ENCODE measurements at places on chromosomes 13 and 19.

GRCh38 chr19:17487284-17488121, 17.2 kb downstream of the SLC27A1 start:
- no peak for DNase-seq

DNA sequence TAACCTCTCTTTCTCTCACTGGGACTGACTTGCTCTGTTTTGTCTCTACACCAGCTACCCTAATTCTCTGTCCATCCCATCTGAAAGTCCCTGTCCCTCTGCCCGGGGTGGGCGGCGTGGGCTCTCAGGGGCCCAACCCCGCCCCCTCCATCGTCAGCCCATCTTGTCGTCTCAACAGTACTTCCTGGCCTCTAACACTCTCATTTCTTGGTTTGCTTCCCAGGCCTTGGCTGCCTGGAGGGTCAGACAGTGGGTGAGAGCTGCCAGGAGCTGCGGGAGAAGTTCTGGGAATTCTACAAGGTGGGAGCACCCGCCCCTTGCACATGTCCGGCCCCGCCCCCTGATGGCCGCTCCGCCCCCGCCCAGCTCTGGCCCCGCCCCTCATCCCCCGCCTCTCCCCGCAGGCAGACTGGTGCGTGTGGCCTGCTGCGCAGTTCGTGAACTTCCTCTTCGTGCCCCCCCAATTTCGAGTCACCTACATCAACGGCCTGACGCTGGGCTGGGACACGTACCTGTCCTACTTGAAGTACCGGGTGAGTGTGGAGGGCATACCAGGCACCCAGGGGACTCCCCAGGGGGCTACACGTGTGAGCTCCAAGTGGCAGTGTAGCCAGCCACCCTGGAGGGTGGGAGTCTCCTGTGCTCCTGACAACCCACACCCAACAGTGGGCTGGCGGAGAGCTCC, 1.7 kb downstream of the MPV17L2 start:
- no peak for DNase-seq

DNA sequence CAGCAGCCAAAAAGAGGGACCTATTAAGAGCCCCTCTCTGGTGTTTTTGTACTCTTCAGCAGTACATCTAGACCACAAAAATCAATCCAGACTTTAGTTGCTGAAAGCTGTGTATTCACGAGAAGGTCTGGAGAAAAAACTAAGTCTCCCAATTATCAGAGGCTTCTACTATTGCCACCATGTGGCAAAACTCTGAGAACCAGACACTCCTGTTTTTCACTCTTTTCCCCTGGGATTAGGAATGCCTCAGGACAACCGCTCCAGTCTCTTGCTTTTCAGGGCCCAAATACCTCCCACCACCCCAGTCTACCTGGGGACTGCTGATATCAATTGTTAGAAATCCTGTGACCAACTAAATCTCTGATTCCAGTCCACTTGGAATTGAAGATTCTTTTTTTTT, 30.1 kb upstream of the OBI1 start:
- DNase-seq, result no peak

DNA sequence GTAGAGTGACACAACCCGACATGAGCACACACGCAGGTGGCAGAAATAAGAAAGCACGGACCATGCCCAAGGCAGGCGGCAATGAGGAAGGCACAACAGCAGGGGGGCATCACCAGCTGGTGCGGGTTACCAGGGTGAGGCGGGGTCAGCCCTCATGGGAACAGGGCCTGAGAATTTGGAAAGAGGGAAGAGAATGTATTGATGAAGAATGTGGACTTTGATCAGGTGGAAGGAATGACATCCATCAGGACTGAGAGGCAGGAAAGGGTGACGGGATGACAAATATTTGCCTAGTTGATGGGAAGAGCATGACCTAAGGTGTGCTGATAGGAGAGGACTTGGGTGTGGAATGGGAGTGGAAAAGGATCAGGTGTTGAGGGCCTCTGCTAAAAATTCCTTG, 177.5 kb downstream of the ABCC4 start:
- no peak for DNase-seq

GRCh38 chr13:40388617-40389016, 277.8 kb downstream of the FOXO1 start:
- no peak for DNase-seq

GRCh38 chr13:54928071-54928470, 1899.5 kb downstream of the OLFM4 start:
- DNase-seq, result no peak

DNA sequence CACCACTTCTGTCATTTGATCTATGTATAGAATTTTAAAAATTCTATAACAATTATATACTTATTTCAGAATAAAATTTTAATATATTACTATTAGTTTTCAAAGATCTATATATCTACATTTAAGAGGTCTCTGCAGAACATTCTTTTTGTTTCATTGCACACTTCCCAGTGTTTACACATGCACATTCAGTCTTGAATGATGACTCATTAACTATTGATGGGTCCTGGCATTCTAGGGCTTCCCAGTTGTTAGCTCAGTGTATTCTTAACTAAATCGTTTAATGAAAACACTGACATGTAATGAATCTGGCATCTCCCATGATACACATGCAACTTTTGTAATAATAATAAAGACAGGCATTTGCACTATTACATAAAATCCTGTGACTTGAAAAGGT, 324.6 kb downstream of the KLF12 start:
- DNase-seq, result no peak

DNA sequence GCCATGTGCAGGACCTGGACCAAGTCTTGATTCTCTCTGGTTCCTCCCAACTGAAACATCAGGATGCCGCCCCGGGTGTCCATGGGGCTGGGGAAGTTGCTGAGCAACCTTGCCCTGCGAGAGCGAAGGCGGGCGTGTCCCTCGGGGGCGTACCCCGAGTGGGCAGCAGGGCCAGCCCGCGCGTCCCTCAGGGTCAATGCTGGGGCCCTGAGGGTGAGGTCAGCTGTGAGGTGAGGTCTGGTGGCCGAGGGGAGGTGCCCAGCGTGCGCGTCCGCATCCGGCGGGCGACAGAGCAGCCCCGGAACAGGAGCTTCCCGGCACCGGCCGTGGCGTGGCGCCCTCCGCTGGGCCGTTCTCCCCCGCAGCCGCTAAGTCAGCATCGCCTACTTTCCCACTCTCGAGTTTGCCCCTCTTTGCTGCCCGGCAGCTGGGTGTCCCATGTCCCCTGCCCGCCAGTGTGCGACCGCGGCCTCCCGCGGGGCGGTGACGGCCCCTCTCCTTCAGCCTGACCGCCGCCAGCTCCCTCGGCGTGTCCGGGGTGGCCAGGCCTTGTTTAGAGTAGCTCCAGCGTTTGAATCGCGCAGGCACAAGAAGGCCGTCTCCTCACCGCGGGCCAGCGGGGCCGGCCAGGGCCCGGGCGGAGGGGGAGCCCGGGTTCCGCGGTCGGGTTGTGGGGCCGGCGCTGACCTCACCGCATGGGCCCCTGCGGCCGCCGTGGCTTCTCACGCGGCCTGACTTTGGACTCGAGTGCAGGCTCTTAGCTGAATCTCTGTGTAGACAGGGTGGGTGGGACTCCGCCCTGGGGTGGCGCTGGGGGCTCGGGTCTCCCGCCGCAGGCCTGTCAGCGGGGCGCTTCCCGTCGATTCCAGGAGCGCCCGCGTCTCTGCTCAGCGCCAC, 33.0 kb downstream of the GJA3 start:
- no peak for DNase-seq

DNA sequence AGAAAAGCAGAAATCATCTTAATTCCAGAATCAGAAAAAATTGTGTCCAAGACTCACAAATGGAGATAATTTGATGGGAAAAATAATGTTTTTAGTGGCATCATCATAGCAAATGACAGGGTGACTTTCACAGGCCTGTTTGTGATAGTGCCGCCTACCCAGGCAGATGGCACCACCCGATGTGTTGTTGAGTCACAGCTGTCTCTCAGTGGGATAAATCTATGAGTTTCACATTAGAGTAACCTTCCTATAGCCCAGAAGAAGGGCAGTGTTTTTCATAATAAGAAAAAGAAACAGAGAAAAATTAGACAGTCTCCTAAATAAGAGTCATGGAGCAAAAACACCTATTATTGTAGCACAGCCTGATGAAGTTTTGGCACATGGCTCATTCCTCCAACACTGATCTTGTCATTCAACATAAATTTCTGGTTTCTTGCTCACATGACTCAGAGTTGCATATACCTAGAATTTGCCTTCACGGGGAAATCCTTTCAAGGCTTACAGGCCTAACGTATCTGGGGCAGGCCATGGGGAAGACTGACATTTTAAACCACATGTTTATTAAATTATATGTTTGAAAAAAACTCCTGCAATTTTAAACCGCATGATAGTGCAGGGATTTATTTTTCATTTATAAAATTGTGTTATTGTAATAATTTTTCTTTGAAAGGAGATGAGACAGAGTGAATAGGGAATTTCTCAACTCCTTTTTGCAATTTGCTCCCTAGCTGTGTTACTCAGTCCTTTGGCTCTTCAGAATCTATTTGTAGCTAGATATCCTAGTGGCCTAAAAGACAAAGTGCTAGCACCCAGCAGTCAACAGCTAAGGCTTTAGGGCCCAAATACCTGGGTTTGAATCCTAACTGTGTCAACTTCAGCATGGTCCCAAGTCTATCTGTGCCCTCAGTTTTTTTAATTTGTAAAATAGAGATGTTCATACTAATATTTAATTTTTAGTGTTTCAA, 393.7 kb downstream of the NDFIP2 start:
- no peak for DNase-seq

- no peak for DNase-seq
Observed at GRCh38 chr13:106532111-106532929, 3.1 kb downstream of the EFNB2 start.

DNA sequence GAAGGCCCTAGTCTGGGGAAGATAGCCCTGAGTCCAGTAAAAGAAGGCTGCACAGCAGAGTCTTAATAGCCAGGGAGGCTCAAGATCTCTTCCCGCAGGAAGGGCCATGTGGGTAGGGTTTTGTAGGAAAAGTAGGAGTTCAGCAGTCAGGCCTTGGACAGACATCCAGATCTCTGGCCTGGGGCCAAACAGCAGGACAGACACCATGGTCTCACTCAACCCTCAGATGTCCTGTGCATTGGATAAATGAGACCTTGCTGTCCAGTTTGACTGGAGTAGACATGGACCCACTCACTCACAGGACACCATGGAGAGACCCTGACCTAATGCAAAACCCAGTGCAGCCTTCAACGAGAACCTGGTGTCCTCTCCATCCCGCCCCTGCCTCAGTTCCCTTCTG, 3.9 kb downstream of the OCEL1 start:
- DNase-seq, result no peak

- no peak for DNase-seq
Observed at GRCh38 chr19:38880882-38881609, 3.0 kb upstream of the RINL start.

GRCh38 chr19:43759515-43759914, 4.8 kb upstream of the SMG9 start:
- no peak for DNase-seq

GRCh38 chr19:30351774-30352173, 20.4 kb upstream of the ZNF536 start:
- DNase-seq, result no peak

GRCh38 chr13:33676045-33676989, 141.6 kb upstream of the RFC3 start:
- no peak for DNase-seq

DNA sequence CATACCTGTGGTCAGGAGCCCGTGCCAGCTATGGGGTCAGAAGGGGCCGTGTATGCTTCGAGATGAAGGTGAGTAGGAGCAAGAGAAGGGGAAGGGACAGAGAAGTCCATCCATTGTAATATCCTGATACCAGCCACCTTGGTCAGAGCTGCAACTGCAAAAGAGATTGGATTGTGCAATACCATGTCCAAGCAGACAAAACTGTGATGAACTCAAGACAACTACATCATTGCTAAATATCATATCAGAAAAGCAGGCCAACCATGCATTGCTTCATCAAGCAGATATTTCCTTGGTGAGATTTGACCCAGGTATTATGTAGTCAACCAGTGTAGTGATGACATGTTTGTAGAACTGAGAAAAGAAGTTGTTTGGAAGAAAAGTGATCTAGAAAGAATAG, 12.1 kb downstream of the HNRNPUL1 start:
- DNase-seq, result no peak

- no peak for DNase-seq
Observed at GRCh38 chr19:16591803-16592556, 19.8 kb upstream of the SLC35E1 start.

GRCh38 chr13:77702366-77702765, 4.9 kb downstream of the SLAIN1 start:
- DNase-seq, result no peak

GRCh38 chr13:95050800-95051615, 250.2 kb downstream of the ABCC4 start:
- DNase-seq, result no peak

GRCh38 chr13:113162783-113163685, 4.6 kb downstream of the PROZ start:
- DNase-seq, result no peak

DNA sequence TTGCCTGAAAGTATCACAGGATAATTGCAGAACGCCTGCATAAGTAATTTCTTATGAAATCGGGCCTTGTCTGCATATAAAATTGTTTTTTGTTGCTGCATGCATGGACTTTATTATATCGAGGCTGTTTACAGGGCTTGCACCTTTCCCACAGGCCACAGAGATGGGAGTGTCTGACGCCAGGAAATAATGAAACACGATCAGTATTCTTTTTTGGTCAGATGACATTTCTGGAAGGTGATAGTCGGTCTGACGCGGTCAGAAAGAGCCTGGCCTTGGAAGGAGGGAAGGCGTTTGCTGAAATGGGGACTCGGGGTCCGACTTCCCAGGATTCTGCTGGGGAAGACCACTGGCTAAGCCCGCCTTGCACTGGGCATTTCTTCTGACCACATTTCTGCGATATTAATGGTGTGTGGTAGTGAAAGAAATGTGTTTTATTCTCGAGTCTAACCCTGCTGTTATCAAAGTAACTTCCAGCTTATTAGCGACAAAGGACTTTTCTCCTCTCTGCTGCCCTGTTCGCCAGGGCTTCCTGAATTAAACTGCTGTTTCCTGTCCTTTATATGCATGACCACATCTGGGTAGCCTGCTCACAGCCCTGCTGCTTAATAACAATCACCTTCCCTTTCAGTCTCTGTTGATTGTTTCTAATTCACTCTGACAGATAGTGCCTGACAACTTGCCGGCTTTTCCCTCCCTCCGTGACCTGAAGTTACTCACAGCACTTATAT, 11.6 kb upstream of the ZNF536 start:
- DNase-seq, result no peak

DNA sequence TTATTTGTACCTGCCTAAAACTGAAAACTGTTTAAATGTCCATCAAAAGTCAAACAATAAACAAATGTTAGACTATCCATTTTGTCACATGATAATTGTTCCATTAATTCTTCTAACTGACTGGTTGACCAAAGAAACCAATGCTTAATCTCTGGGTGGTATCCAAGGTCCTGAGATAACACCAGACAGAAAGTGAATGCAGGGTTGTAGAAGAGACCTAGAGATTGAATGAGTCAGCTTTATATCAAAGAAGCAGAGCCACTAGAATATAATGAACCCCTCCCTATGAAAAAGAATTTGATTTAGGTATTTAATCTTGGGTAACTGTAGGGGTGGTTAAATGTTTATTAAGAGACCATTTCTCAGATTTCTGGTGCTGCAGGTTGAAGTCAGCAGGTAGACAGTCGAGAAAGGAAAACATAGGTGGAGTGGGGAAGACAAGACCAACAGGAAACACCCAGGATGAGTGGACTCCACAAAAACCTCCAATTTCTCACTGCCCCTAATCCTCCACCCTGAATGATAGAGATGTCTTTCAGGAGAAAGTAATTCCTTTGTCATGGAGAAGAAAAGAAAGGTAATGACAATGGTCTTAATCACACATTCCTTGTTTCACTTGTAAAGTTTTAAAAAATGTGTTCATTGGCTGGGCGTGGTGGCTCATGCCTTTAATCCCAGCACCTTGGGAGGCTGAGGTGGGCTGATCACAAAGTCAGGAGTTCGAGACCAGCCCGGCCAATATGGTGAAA, 536.4 kb downstream of the IRS2 start:
- no peak for DNase-seq
